ENCODE measurements at places on chromosomes 11 and 22. TPM values are rescaled to one million over a fixed set of nuclear protein-coding genes. Genes with fewer than 3 reads are reported as not detected.

The TBX10 gene
- not detected for polyA plus RNA-seq

The OR5F1 gene
- not detected for polyA plus RNA-seq

The BATF2 gene
- polyA plus RNA-seq, result 0.27 TPM

DNA sequence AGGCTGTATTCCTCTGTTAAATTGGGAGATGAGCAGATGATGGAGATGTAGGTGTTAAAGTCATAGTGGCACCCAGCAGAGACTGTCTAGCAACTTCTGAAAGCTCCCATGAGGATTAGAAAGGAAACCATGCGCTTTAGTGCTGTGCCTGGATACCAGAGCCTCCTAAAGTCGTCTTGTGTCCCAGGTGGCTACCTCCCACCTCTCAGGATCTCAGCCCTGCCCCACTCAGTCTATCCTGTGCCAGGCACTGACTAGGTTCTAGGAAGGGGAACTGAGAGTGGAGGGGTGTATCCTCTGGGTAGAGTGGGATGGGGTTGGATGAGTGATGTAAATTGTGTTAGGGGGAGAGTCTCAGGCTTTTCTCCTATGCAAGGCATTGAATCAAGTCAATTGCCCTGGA lies 60.2 kb downstream of the KIAA1671 start:
- DNase-seq, result no peak

- no peak for DNase-seq
Measured at GRCh38 chr22:29904020-29904419, 21.0 kb downstream of the MTMR3 start.

GRCh38 chr11:59173080-59173963 lies 1.4 kb downstream of the DTX4 start:
- no peak for DNase-seq

- peak; percentile 46 for DNase-seq
Measured at GRCh38 chr11:65279741-65280440, 18.1 kb downstream of the POLA2 start.

GRCh38 chr11:34068111-34068510 lies 16.6 kb downstream of the CAPRIN1 start:
- DNase-seq, result no peak

GRCh38 chr11:46338636-46338987 lies 8.7 kb upstream of the DGKZ start:
- DNase-seq, result no peak

Measured in GM12878 (cell line).